GM23338 (cell line): ENCODE measurements at places on chromosomes 12 and 14. TPM values are rescaled to one million over a fixed set of nuclear protein-coding genes. Genes with fewer than 3 reads are reported as not detected.
A peak's percentile ranks its signal among the peaks of the same experiment; 100 is the strongest.

GRCh38 chr12:50052544-50052943, 4.9 kb upstream of the ASIC1 start:
- no peak for DNase-seq

DNA sequence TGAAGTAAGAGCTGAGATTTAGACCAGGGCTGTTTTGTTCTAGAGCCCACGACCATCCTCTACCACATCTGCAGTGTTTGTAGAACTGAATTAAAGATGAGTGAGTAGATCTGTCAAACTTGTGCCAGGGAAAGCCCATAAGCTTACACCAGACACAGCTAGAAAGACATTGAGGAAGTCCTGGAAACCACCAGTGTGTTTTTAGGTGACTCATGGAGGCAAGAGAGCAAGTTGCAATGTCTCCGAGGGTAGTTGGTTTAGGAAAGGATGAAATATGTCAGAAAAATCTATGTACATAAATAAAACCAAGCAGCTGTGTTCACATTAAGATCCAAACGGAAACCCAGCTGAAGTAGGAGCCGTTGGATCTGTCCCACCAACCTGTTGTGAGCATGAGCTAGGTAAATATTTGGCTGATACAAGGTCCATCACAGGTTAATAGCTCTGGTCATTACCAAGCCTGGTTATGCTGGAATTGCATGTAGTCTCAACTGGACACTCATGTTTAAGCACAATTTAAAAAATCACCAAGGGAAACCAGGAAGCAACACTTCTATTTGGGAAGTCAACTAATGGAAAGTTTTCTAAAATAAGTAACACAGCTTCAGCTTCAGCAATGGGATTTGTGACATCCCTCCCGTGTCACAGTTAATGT, 49.9 kb upstream of the PLEKHG3 start:
- no peak for DNase-seq

GRCh38 chr12:510071-510825, 50.5 kb downstream of the B4GALNT3 start:
- peak; percentile 58 for DNase-seq

DNA sequence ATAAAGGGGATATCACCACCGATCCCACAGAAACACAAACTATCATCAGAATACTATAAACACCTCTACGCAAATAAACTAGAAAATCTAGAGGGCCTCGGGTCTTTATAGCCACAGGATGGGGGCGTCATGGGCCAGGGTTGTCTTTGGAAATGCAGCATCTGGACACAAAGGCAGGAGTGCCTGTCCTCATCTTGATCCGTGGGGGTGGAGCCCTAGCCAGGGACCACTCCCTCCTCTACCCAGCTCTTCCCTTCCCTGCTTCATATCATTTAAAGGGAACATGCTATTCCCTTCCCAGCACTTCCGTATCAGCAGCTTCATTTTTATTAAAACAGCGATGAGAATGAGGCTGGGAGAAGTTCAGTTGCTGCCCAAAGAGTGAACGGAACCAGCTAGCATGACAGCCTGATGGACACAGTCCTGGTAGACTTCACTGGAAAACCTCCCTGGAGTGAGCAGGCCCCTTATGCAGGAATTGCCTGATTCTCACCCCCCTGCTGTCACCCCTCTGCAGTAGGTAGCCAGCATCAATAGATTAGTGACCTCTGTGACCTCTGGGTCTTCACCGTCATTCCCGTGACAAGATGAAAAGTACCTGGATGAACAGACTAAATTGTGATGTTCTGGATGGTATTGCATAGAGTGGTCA, 251.4 kb upstream of the RGS6 start:
- DNase-seq = peak; percentile 79

GRCh38 chr12:32366714-32367113, 32.6 kb upstream of the FGD4 start:
- DNase-seq = no peak

GRCh38 chr12:6226679-6227051, 26.5 kb downstream of the CD9 start:
- no peak for DNase-seq

- DNase-seq = no peak
Observed at GRCh38 chr14:26173581-26174110, 424.2 kb downstream of the NOVA1 start.

- DNase-seq = peak; percentile 3
Observed at GRCh38 chr12:129607301-129607700, 296.5 kb downstream of the TMEM132D start.

GRCh38 chr12:1553987-1554982, 40.1 kb downstream of the FBXL14 start:
- no peak for DNase-seq

DNA sequence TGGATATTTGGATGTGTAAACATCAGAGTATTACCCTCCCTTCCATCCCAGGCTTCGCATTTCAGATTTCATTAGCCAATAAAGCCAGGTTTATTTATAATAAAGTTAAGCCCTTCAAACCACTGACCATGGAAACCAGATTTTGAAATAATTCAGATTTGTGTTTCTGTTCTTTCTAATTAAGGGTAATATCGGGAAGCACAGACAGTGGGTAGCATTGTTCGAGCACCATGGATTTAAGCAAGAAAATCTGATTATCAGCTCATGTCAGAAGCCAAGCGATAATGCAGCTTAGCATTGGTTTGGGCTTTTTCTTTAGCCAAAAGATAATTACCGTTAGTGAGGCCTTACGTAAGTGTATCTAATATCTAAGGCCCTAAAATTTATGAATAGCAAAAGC, 116.1 kb downstream of the C12orf42 start:
- no peak for DNase-seq

- DNase-seq = peak; percentile 29
Observed at GRCh38 chr12:100077367-100077766, 65.3 kb downstream of the BLTP3B start.

DNA sequence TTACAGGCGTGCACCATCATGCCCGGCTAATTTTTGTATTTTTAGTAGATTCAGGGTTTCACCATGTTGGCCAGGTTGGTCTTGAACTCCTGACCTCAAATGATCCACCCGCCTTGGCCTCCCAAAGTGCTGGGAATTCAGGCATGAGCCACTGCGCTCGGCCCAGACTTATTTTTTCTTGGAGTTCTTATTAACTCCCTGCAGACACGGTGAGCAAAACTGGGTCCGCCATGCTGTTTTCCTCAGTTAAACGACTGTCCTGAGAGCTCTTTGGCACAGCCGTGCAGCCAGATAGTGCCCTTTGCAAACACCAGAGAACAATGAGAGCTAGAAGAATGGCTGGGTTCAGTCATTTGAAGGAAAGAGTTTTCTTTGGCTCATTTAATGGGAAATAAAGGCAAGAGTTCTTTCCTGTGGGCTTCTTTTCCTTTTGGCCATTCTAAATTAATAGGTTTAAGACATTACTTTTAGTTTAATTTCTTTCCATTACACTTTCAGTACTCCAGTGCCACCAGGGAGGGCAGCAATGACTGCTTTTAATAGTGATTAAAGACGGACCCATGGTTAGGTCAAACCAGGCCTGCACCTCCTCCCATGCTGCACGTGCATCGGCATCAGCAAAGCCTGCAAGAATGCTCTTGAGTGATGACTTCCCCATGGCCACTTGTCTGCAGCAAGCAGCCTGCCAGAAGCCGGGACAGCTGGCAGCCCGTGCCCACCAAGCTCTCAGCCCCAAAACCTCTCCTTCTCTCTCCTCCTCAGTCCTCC, 60.7 kb downstream of the VCPKMT start:
- peak; percentile 39 for DNase-seq

GRCh38 chr14:68953196-68953555, 25.9 kb downstream of the ACTN1 start:
- no peak for DNase-seq

GRCh38 chr14:23787436-23787835, 151.3 kb downstream of the DHRS2 start:
- DNase-seq = no peak

The FBXO21 gene
- total RNA-seq = 84.2 and 126 TPM in 2 replicates

The INSM2 gene
- not detected in 2 replicates for total RNA-seq

The KRT83 gene
- not detected in 2 replicates for total RNA-seq

The RNU4-1 gene
- under 0.01 TPM in 1 of 2 replicates, not detected in the other for total RNA-seq

The PTPRO gene
- 1.5 and 5.4 TPM in 2 replicates for total RNA-seq

The RFLNA gene
- 16.2 and 20.4 TPM in 2 replicates for total RNA-seq

The HIP1R gene
- 19.9 and 22.1 TPM in 2 replicates for total RNA-seq

The CDC42BPB gene
- total RNA-seq = 97.4 and 127 TPM in 2 replicates
